ENCODE measurements at places on chromosomes 3 and 15. TPM values are rescaled to one million over a fixed set of nuclear protein-coding genes. Genes with fewer than 3 reads are reported as not detected.

- no peaks in the 10 kb centered on the region for H3K27me3 ChIP-seq
- H3K27ac ChIP-seq: no peak overlapping the region
- DNase-seq: no peak
Observed at GRCh38 chr3:114338651-114339357, 45.0 kb downstream of the TIGIT start.

GRCh38 chr3:149393345-149394160, 16.1 kb upstream of the TM4SF1 start:
- H3K27me3 ChIP-seq: peaks cover 7% of the 10 kb centered on the region
- no peak overlapping the region for H3K4me3 ChIP-seq
- no peaks in the 10 kb centered on the region for H3K36me3 ChIP-seq
- H3K27ac ChIP-seq: no peak overlapping the region
- H3K4me1 ChIP-seq: no peaks in the 10 kb centered on the region

GRCh38 chr3:152786977-152787681, 47.8 kb upstream of the P2RY1 start:
- no peaks in the 10 kb centered on the region for H3K36me3 ChIP-seq
- no peak for DNase-seq
- H3K27me3 ChIP-seq: peaks cover 4% of the 10 kb centered on the region

GRCh38 chr3:147712357-147712756, 303.2 kb downstream of the ZIC1 start:
- H3K4me1 ChIP-seq: no peaks in the 10 kb centered on the region
- no peaks in the 10 kb centered on the region for H3K36me3 ChIP-seq
- no peak for DNase-seq
- no peak overlapping the region for H3K4me3 ChIP-seq
- H3K27ac ChIP-seq: no peak overlapping the region

DNA sequence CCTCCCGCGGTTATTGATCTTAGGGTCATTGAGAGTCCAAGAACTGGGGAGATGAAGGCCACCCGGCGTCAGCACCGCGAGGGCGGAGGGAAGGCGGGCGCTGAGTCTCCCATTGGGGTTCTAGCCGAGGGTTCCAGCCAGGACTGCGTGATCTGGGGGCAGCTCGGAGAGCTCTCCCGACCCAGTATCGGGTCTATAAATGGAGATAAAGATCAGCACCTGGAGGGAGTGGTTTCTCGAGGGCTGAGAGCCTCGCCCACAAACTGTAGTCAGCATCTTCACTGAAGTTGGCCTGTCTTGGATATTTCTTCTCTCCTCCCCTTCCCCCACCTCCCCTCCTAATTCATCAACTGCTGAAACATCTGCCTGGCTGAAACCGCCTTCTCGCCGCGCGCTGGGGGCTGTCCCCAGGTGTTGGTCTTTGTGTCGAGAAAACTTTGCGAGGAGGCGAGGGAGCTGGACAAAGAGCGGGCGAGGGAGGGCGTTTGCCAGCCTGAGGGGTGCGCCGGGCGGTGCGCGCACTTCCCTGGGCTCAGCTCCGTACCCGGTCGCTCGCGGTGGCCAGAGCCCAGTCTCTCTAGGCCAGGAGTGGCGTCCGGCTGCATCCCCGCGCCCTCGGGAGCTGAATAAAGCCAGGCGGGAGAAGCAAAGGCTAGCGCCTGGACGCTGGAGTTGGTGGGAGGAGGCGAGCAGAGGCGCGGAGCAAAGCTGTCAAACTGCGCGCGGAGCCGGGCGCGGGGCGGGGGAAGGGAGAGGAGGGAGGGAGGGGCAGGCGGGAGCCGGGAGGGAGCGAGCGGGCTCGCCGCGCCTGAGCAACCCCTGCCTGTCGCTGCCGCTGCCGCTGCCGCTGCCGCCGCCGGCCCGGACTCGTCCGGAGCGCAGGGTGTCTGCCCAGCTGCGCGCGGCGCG, at the start of gene ST8SIA2:
TSS of gene ST8SIA2 (plus strand) at position 811 of the 909 bp plus-strand sequence. CDS start 184 bp downstream, outside the sequence.
- peaks cover 7% of the 10 kb centered on the region for H3K4me1 ChIP-seq
- H3K27ac ChIP-seq: no peak within 1 kb of the TSS
- peak; percentile 16 for DNase-seq
- H3K4me3 ChIP-seq: peak within 1 kb of the TSS; percentile 23
- H3K36me3 ChIP-seq: no peaks in the 10 kb centered on the region

DNA sequence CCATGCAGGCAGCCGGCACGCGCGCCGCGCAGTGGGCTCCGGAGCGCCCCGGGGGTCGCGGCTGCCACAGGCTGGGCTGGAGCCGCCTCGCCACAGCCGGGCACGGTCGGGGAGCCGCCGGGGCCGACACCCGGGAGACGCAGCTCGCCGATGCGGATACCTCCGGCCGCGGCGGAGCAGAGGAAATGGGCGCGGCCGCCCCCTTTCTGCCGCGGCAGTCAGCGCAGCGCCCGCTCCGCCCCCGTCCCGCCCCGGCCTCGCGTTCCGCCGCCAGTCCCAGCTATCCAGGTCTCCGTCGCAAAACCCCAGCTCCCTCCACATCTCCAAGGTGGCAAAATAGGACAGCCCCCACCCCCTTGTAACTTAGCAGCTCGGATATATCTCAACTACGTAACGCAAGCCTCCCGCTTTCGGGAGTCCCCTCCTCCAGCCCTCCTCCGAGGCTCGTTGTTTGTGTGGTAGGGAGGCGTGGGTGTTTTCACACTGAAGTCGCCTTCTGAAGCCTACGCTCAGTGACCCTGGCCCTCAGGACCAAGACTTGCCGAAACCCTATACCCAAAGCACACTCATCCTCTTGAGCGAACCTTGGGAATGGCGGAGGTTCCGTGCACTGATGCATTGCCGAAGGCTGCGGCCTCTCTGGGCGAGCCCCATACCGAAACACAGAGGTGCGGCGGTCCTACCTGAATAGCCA, at the start of gene SH3BP5:
TSS of gene SH3BP5 (minus strand) at position 182 of the 694 bp plus-strand sequence. CDS start at position 4, 178 bp downstream.
- peaks cover 2% of the 10 kb centered on the region for H3K27me3 ChIP-seq
- peaks cover 50% of the 10 kb centered on the region for H3K4me1 ChIP-seq
- H3K27ac ChIP-seq: peak within 1 kb of the TSS; percentile 57
- DNase-seq: peak; percentile 74

DNA sequence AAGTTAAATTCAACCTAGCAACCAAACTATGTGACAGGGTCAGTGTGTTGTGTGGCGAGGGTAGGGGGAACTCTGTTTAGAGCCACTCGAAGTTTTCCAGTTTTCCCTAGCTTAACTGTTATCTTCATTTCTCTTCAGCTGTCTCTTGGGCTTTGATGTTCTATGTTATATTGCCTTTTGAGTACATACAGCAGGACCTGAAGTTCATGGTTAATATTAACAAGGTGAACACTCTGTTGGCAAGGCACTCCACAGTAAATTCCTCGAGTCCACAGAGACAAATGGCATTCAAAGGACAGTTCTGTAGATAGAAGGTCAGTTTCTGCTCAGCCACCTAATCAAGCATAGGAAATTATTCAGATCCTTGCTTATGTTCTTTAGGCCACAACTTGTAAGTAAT, 147.9 kb upstream of the DPH6 start:
- H3K27ac ChIP-seq: no peak overlapping the region
- H3K4me3 ChIP-seq: no peak overlapping the region
- H3K27me3 ChIP-seq: peaks cover 21% of the 10 kb centered on the region

GRCh38 chr15:25787381-25787780, 75.7 kb downstream of the ATP10A start:
- no peaks in the 10 kb centered on the region for H3K27me3 ChIP-seq
- no peak for DNase-seq
- no peak overlapping the region for H3K27ac ChIP-seq
- no peak overlapping the region for H3K4me3 ChIP-seq
- peaks cover 67% of the 10 kb centered on the region for H3K4me1 ChIP-seq

- H3K36me3 ChIP-seq: no peaks in the 10 kb centered on the region
- DNase-seq: no peak
- no peaks in the 10 kb centered on the region for H3K27me3 ChIP-seq
- H3K27ac ChIP-seq: no peak overlapping the region
- no peak overlapping the region for H3K4me3 ChIP-seq
- H3K4me1 ChIP-seq: peaks cover 38% of the 10 kb centered on the region
Observed at GRCh38 chr3:33795856-33796536, 2.4 kb upstream of the PDCD6IP start.

GRCh38 chr15:94297558-94297957, 66.2 kb downstream of the MCTP2 start:
- H3K27me3 ChIP-seq: no peaks in the 10 kb centered on the region
- peaks cover 31% of the 10 kb centered on the region for H3K4me1 ChIP-seq

DNA sequence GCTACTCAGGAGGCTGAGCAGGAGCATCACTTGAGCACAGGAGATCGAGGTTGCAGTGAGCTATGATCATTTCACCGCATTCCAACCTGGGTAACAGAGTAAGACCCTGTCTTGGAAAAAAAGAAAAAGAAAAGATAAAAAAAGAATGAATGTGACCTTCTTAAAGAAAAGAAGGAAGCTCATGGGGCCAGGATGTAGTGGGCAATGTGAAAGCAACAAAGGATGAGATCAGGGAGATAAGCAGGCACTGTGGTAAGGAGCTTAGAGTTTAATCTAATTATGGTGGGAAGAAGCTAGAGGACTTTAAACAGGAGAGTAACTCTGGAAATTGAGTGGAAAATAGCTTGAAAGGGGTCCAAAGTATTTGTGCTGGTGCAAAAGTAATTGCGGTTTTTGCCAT, 231.6 kb upstream of the UBE2E2 start:
- H3K27me3 ChIP-seq: peaks cover 2% of the 10 kb centered on the region
- no peak for DNase-seq
- no peak overlapping the region for H3K4me3 ChIP-seq
- no peaks in the 10 kb centered on the region for H3K4me1 ChIP-seq

DNA sequence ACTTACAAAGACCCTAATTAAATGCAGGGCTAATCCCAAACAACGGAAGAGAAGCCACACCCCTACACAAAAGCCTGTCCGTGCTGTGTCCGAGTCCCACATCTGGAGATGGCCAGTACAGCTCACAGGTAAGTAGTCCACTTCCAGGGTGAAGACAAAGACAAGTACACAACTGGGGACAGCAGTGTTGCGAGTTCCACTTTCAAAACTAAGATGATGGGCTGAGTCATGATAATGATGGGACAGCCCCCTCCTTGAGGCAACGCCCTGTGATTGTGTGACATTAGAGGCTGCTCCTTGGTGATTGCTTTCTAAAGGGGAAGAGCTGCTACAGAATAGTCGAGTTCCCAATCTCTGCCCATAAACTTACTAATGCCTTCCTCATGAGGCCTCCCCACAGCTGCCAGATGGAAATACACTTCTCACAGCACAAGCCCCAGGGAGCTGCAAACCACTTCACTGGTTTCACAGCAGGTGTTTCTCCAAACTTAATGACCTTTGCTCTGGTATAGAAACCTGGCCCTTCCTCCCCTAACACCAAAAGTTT, 27.6 kb downstream of the RFT1 start:
- no peaks in the 10 kb centered on the region for H3K27me3 ChIP-seq
- peak overlapping the region; percentile 80 for H3K27ac ChIP-seq
- peaks cover 68% of the 10 kb centered on the region for H3K4me1 ChIP-seq
- H3K4me3 ChIP-seq: peak overlapping the region; percentile 11

- H3K27me3 ChIP-seq: no peaks in the 10 kb centered on the region
- no peak overlapping the region for H3K4me3 ChIP-seq
- H3K27ac ChIP-seq: no peak overlapping the region
- H3K4me1 ChIP-seq: no peaks in the 10 kb centered on the region
- H3K36me3 ChIP-seq: no peaks in the 10 kb centered on the region
- DNase-seq: no peak
Observed at GRCh38 chr3:99351122-99351521, 287.3 kb upstream of the COL8A1 start.

DNA sequence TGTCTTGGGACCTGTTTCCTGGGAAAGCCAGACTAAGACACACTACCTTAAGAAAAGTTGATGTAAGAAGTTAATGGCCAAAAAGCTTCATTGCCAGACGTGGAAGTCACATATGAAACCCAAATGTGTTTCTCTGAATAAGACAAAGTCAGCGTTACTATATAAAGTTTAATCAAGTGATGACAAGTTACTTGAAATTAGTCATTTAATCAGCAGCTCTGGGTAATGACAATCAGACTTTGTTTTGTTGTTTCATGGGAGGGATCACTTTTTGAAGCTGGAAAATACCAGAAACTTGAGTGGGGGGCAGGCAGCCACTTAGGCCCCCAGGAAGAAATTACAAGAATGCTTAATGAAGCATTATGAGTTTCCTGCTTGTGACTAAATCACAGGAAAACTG, 218.6 kb downstream of the PTPRG start:
- H3K4me3 ChIP-seq: no peak overlapping the region
- H3K27ac ChIP-seq: no peak overlapping the region
- H3K27me3 ChIP-seq: peaks cover 10% of the 10 kb centered on the region
- DNase-seq: no peak

- H3K4me3 ChIP-seq: no peak overlapping the region
- no peak overlapping the region for H3K27ac ChIP-seq
Observed at GRCh38 chr3:160192310-160193029, 32.8 kb upstream of the C3orf80 start.

MYL3 gene
- total RNA-seq: not detected

CASR gene
- not detected for total RNA-seq

C3orf20 gene
- 0.12 TPM for total RNA-seq

CLDN16 gene
- not detected for total RNA-seq

AGBL1 gene
- not detected for total RNA-seq

WDR49 gene
- total RNA-seq: not detected

PROK2 gene
- total RNA-seq: 0.15 TPM

DUOX1 gene
- total RNA-seq: 0.17 TPM
